GM23248 (cell line): ENCODE measurements at places on chromosomes 2 and 18. TPM values are rescaled to one million over a fixed set of nuclear protein-coding genes. Genes with fewer than 3 reads are reported as not detected.

DNA sequence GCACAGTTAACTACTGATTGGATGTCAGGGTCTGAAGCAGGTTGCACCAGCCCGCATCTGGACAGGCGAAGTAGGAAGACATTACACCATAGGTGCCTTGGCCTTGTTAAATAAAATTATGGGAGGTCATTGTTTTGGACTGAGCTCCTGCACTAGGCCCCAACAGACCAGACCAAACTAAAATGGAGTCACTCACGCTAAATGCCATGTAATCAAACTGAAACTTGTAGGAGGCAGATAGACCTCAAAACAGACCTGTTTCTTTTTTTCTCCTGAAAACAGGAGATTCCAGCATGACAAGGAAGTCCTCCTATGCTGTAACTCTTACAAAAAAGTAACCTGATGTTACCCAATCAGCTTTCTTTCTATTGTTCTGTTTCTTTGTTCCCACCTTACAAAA, 15.5 kb upstream of the NFU1 start:
- no peak for DNase-seq

DNA sequence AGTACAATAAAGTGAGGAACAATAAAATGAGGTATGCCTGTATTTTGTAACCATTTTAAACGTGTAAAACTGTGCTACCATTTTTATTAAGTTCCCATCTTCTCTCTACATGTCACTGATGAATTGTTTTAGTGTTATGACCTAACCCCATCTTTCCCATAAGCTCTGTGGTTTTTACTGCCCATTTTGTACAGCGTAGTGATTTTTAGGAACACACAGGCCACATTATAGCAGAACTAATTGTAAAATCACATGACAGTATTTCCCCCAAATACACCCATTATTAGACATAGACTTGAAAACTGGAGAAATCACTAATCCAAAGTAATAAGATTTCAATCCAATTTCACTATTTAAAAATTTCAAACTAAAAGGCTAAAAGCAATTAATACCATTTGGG, 130.7 kb downstream of the TMEM247 start:
- no peak for DNase-seq

The ITGB6 gene
- 0.05 TPM in 1 of 2 replicates, not detected in the other for polyA plus RNA-seq

GRCh38 chr2:181682795-181683517, 2.6 kb upstream of the NEUROD1 start:
- DNase-seq, result peak; percentile 7

DNA sequence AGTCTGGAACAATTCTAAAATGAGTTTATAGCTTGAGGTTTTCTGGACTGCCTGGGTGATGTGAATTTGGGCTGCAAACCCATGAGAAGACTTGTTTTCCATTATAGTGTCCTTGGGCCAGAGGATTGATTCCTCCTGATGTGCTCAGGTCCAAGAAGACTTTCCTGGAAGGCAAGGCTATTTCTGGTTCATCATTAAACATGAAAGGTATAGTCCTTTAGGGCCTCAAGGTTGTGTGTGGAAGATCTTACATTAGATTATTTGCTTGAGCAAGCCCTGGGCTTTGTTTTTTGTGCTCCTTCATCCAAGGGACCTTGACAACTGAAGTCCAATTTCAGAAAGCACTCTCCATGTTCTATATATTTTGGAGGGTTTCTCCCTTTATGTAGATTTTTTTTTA, 26.8 kb upstream of the NEDD4L start:
- DNase-seq, result no peak

DNA sequence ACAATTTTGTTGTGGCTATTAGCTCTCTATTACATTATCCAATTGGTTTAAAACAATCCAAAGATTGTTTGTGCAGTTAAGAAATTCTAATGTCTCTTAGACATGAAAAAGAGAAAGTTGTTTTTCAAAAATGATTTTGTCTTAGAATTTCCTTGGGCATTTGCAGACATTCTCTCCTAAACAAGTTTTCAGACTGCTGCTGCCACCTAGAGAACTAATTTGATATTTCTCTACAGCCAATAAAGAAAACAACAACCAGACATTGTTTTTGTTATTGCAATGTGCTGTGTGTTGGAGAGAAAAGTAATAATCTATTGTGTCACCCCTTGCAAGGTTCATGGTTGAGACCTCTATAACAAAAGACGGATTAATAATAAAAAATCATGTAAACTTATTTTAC, 119.0 kb upstream of the SYT4 start:
- DNase-seq, result peak; percentile 41

The REG1B gene
- polyA plus RNA-seq, result not detected in 2 replicates

GRCh38 chr18:74562775-74563174, 28.5 kb downstream of the CNDP1 start:
- no peak for DNase-seq

GRCh38 chr2:59029058-59029457, 787.9 kb upstream of the FANCL start:
- no peak for DNase-seq

- DNase-seq, result no peak
Measured at GRCh38 chr2:173240083-173240482, 114.6 kb upstream of the CDCA7 start.

The SULT1C2 gene
- polyA plus RNA-seq, result not detected in 2 replicates

DNA sequence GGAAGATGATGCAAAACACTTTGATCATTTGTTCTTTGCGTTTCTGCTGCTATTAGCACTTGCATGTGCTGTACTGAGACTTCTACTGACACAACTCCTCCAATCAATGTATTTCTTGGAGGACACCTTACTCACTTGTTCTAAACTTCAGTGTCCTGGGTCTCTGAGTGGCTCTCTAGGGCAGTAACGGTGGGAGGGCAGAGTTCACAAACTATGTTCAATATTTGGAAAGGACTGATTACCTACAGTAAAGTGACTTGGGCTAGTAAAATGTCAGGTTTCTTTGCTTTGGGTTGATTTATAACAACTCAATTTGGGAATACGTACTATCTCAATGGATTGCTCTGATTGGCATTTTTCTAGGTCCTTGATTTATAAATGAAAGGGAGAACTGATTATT, 49.3 kb upstream of the PAX8 start:
- DNase-seq, result no peak
